ENCODE measurements at places on chromosomes 11 and 22. TPM values are rescaled to one million over a fixed set of nuclear protein-coding genes. Genes with fewer than 3 reads are reported as not detected.

TLCD5 gene
- total RNA-seq, result 0.42 TPM

IFITM1 gene
- 356 TPM for total RNA-seq

NFAM1 gene
- total RNA-seq, result not detected

TMPRSS4 gene
- not detected for total RNA-seq

OTOG gene
- not detected for total RNA-seq

DPP3 gene
- total RNA-seq, result 75.3 TPM

GP1BB gene
- not detected for total RNA-seq

MYH9 gene
- 554 TPM for total RNA-seq

PPP2R1B gene
- 53.0 TPM for total RNA-seq

C11orf91 gene
- total RNA-seq, result not detected

OR52E2 gene
- not detected for total RNA-seq

FBLN1 gene
- 0.30 TPM for total RNA-seq

ASPHD2 gene
- total RNA-seq, result 14.9 TPM

LRRC4C gene
- total RNA-seq, result not detected

RNASEH2C gene
- total RNA-seq, result 108 TPM

TSSK2 gene
- total RNA-seq, result not detected

LRRC32 gene
- total RNA-seq, result 11.5 TPM

MN1 gene
- 0.06 TPM for total RNA-seq

POU2F3 gene
- not detected for total RNA-seq

PIWIL4 gene
- total RNA-seq, result 0.21 TPM

CCDC73 gene
- not detected for total RNA-seq

FADS2 gene
- 65.4 TPM for total RNA-seq

CELSR1 gene
- total RNA-seq, result 0.04 TPM

Data from activated naive CD8-positive, alpha-beta T cell treated with anti-CD3 and anti-CD28 coated beads for 36 hours (primary cell).